Activated T-cell treated with anti-CD3 and anti-CD28 coated beads, Interleukin-2, amount 50 U/mL, for 72 hours (primary cell): ENCODE measurements at places on chromosomes 2 and 18.

DNA sequence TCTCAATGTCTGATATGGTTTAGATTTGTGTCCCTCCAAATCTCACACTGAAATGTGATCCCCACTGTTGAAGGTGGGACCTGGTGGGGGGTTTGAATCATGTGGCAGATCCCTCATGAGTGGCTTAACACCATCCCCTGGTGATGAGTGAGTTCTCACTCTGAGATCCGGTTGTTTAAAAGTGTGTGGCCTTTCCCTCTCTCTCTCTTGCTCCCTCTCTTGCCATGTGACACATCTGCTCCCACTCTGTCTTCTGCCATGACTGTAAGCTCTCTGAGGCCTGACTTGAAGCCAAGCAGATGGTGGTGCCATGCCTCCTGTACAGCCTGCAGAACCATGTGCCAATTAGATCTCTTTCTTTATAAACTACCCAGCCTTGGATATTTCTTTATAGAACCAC lies 108.8 kb downstream of the RBMS1 start:
- no peak for DNase-seq

DNA sequence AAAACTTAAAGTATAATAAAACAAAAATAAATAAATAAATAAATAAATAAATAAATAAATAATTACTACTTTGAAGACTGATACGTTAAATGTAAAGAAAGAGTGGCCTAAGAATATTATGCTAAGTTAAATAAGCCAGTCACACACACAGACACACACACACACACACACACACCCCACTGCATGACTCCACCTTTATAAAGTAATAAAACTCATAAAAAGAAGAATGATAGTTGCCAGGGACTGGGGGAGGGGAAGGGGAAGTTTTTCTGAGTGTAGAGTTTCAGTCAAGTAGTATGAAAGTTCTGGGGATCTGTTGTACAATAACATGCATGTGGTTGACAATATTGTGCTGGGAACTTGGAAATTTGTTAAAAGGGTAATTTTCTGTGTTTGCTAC lies 1237.5 kb upstream of the GYPC start:
- no peak for DNase-seq

DNA sequence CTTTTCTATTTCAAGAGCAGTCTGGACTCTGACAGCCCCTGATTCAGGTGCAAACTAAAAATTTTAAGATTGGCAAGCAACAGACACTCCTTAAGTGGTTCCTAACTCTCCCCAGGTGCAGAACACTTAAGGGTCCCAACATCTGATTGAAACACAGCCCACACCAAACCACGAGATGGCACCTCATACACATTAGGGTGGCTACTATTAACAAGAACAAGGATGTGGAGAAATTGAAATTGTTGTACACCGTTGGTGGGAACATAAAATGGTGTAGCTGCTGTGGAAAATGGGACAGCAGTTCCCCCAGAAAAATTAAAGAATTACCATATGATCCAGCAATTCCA lies 82.3 kb downstream of the POLR1A start:
- DNase-seq = no peak

DNA sequence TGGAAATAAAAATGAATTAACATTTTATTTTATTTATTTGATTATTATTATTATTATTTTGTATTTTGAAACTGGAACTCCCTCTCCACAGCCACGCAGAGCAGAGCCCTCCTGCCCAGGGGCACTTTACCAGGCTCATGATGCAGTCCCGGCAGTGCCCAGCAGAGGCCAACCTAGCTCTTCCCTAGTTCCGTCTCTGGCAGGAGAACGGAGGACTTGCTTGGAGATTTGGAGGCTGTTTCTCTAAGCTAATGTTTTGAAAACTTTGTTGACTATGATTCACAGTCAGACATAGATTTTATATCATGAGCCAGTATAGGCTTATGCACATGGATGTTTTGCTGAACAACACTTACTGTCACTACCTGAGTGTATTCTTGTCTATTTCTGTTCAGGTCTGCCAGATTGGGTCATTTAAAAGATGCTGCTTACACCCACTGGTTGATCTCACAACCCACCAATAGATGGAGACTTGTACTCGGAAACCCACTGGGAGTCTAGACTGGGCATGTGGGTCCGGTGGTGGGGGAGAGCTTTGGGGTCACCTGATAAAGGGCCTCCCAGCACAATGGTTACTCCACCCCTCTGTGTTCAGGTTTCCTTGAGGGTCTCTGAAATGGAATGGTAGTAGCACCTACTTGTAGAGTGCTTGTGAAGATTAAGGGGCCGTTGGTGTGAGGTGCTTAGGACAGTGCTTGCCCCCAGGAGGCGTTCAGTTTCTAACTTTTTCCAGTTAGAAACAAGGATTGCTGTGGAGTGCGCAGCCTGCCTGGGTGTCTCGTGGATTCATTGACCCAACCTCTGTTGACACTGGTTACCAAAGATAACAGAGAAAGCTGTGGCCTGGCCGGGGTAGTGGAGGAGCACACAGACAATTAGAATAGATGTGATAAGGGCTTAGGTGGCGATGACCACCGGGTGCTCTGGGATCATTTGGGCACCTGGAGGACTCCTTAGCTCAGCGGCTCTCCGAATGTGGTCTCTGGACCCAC lies 177.3 kb downstream of the HAUS1 start:
- DNase-seq = peak; percentile 66

GRCh38 chr2:85415980-85416650 lies 2.4 kb upstream of the SH2D6 start:
- DNase-seq = no peak

DNA sequence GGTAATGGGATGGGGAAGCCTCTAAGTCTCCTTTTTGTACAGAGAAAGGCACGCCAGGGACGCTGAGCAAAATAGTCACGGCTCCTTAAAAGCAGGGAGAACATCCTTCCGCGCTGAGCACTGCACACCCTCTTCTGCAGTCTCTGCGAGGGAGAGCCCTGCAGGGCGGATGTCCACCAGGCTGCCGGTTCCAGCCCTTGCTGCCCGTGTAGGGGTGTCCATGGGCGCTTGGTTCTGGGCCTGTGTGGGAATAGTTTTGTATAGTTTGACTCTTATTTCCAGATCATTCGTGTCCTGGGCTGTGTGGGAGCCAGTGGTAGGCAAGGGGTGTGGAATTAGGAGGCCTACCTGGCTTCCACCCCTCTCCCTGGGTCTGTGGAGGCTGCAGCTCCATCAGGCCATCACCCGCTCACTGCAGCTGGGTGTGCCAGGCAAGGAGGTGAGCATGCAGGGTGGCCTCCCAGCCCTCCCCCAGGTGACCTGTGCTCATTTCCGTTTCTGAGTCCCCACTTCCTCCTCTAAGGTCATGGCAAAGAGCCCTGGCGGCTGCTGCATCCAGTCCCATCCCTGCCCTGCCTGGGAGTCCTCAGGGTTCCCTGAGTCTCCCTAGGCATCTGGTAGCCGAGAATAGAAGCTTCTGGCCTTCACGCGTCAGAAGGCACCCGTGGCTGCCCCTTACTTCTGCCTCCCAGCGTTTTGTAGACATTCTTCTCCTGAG lies 202.6 kb downstream of the LDLRAD4 start:
- DNase-seq = no peak

- DNase-seq = no peak
Measured at GRCh38 chr2:162123806-162124758, 28.0 kb downstream of the GCG start.
